ENCODE measurements at places on chromosomes 11 and 22. TPM values are rescaled to one million over a fixed set of nuclear protein-coding genes. Genes with fewer than 3 reads are reported as not detected.

The SLC22A6 gene
- total RNA-seq = not detected

DNA sequence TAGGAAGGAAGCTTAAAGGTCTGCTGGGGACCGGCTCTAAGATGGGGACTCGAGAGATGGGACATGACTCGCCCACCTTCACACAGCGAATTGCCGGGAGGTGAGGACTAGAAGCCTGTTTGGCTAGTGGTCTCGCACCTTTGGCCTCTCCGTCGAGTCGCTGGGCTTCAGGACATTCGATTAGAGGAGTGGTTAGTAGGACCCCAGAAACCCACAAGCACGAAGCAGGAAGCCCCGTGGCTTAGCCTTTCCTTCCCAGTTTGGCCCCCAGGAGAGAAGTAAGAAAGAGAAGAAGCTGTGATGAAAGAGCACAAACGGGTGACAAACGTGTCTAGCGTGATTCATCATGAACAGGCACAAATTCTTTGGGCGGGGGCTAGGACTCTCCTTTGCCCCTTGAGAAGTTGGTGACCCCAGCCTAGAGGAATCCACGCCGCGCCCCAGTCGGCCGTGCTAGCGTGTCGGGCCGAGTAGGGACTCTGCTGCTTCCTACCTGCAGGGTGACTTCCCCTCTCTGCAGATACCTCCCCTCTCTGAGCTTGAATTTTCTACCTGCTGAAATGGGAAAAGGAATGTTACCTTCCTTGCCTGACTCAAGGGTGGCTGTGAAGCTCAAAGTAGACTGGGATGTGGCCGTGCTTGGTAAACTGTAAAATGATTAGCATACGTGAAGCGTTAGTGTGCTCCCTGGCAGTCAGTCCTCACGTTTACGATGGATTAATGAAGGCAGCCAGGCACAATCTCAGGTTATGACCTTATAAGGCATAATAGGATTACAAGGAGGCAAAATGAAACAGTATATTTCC lies 1.1 kb upstream of the ADM start:
- no peak overlapping the region for H3K27ac ChIP-seq
- peak overlapping the region; percentile 52 for H3K4me3 ChIP-seq
- peaks cover 97% of the 10 kb centered on the region for H3K27me3 ChIP-seq

DNA sequence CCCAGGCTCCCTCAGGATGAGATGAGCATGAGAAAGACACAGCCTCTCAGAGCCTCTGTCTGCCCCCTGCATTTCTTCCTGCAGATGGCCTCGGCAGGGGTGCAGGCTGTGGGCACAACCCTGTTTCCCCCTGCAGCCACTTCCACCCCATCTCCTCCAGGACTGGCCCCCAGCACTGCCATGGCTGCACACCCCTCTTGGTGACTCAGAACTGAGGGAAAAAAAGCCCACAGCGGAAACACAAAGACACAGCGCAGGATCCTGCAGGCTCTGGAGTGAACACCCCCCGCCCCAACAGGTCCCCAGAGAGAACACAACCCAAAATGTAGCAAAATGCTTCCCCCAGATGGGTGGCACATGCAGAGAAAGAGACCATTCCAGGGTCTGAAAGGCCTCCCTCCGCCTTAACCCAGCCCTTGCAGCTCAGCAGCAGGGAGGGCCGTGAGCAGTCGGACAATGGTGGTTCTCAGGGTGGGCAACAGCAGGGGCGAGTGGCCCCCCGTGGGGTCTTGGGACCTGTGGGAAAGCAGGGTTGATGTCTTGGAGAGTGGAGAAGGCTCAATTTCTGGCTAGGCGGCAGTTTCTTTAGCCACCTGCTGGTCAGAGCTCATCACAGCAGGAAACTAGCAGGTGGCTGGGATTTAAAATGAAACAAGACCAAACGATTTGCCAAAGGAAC lies 8.0 kb downstream of the TUBGCP6 start:
- peak; percentile 31 for DNase-seq
- H3K4me1 ChIP-seq = no peaks in the 10 kb centered on the region
- no peak overlapping the region for H3K27ac ChIP-seq
- H3K36me3 ChIP-seq = no peaks in the 10 kb centered on the region
- no peak overlapping the region for H3K4me3 ChIP-seq

The FZD4 gene
- 5.8 TPM for total RNA-seq

DNA sequence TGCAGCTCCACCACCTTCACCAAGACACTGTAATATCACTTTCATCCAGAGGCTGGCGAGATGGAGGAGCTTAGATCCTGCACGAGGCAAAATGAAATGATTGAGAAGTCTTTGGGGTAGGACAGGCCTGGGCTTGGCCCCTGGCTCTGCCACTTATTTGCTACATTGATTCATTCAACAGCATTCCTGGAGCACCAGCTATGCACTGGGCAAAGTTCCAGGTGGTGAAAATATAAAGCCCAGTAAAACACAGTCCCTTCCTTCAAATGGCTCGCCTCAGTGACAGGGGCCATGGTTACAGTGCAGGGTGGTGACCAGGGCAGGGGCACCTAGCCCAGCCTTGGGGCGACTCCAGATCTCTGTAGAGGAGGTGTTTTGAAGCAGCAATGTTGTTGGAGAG lies 19.7 kb downstream of the ALX4 start:
- peaks cover 5% of the 10 kb centered on the region for H3K27me3 ChIP-seq
- peaks cover 2% of the 10 kb centered on the region for H3K4me1 ChIP-seq
- DNase-seq = no peak
- H3K4me3 ChIP-seq = no peak overlapping the region
- no peak overlapping the region for H3K27ac ChIP-seq
- no peaks in the 10 kb centered on the region for H3K36me3 ChIP-seq

The IGSF22 gene
- 0.41 TPM for total RNA-seq

The DDX25 gene
- 12.4 TPM for total RNA-seq

The NOX4 gene
- 3.3 TPM for total RNA-seq

DNA sequence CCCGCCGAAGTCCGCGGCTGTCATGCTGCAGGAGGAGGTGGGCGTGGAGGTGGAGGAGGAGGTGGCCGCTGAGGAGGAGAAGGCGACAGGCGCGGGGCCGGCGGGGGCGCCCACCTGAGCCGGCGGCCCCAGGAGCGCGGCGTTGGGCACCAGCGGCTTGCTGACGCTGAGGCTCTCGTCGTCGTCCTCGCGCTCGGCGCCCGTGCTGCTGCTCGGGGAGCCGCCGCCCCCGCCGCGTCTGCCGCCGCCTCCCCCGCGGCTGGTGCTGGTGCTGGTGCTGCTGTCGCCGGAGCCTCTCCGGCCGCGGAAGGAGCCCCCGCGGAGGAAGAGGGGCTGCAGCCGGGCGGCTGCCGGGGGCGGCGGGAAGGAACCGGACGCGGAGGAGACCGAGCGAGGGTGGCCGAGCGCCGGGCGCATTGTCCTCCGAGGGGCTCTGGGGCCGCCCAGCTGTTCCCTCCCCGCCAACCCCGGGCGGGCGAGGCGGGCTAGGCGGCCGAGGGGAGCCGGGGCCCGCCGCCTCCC lies 388 bp downstream of the TMEM121B start:
- peaks cover 31% of the 10 kb centered on the region for H3K4me1 ChIP-seq
- peak; percentile 76 for DNase-seq
- H3K27me3 ChIP-seq = peaks cover 10% of the 10 kb centered on the region
- no peaks in the 10 kb centered on the region for H3K36me3 ChIP-seq
- H3K27ac ChIP-seq = no peak overlapping the region

DNA sequence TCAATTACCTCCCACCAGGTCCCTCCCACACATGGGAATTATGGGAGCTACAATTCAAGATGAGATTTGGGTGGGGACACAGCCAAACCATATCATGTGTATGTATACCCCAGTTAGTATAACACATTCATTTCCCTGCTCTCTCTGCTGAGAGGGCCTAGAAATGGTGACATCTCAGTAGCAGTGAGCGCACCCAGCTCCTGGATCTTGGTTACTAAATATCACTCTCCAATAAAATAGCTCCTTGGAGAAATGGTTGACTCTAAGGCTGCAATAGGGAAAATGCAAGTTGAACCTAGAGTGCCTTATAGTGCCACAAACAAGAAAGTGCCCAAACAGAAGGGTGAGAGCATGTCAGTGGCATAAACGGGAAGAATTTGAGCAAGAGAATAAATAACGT lies 59.6 kb downstream of the ARHGEF12 start:
- peaks cover 20% of the 10 kb centered on the region for H3K4me1 ChIP-seq
- DNase-seq = no peak
- no peaks in the 10 kb centered on the region for H3K36me3 ChIP-seq

- no peaks in the 10 kb centered on the region for H3K36me3 ChIP-seq
- H3K4me1 ChIP-seq = peaks cover 8% of the 10 kb centered on the region
- DNase-seq = no peak
- no peaks in the 10 kb centered on the region for H3K27me3 ChIP-seq
Measured at GRCh38 chr11:45400591-45400990, 114.5 kb upstream of the SYT13 start.

DNA sequence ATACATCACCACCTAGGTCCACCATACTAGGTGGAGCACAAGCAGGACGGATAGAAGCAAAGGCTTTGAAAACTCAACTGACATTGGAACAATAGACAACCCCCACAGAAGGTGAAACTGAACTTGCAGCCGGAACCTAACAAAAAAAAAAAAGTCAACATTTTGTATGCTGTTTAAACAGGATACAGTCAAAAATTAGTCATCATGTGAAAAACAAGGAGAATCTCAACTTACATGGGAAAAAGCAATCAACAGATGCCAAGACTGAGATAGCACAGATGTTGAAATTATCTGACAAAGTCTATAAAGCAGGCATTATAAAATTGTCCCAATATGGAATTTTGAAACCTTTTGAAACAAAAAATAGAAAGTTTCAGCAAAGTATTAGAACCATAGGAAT lies 123.8 kb downstream of the RAB38 start:
- no peaks in the 10 kb centered on the region for H3K36me3 ChIP-seq
- DNase-seq = no peak
- H3K4me1 ChIP-seq = peaks cover 7% of the 10 kb centered on the region
- H3K4me3 ChIP-seq = no peak overlapping the region
- H3K27ac ChIP-seq = no peak overlapping the region

All from neural progenitor cell (in vitro differentiated cells).